Glutamatergic neuron (in vitro differentiated cells): ENCODE measurements at places on chromosomes 11 and 22. TPM values are rescaled to one million over a fixed set of nuclear protein-coding genes. Genes with fewer than 3 reads are reported as not detected.

IRF7 gene
- total RNA-seq, result 17.7 TPM

OR5AP2 gene
- total RNA-seq, result not detected

TTC12 gene
- total RNA-seq, result 9.2 TPM

ARHGAP20 gene
- not detected for total RNA-seq

GPR152 gene
- total RNA-seq, result not detected

KDM4E gene
- 1.1 TPM for total RNA-seq
